ENCODE measurements at places on chromosomes 11 and 22. TPM values are rescaled to one million over a fixed set of nuclear protein-coding genes. Genes with fewer than 3 reads are reported as not detected.

GRCh38 chr11:35802221-35802620 lies 139.6 kb downstream of the TRIM44 start:
- DNase-seq, result no peak

- no peak for DNase-seq
Observed at GRCh38 chr22:43881091-43882061, 10.4 kb downstream of the PNPLA5 start.

DNA sequence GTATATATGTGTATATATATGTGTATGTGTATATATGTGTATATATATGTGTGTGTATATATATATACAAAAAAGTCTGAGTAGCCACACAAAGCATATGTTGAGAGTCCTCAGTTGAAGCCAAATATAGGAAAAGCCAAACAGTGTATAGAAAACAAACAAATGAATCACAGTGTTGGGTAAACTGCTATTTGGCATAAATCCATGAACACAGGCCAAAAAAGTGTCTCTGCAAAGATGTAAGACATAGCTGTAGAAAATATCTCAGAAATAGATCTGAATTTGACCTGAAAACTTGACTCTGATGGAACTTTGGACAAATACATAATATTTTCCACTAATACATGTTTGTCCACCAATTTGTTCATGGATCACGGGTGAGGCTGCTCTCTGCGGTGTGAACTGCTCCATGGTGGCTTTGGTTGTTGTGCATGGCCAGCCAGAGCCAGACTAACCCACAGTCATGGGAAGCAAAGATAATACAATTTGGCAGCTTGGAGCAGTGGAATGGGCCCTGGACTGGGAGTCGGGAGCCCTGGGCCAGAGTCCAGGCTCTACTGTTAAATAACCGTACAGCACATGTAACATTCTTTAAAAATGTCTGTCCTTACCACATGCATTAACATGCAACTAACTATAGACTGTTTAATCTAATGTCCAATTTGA lies 76.9 kb upstream of the EED start:
- DNase-seq, result no peak

- DNase-seq, result peak; percentile 28
Observed at GRCh38 chr22:44671742-44672141, 30.3 kb upstream of the PRR5 start.

GRCh38 chr22:50731811-50732624 lies 6.0 kb upstream of the ACR start:
- no peak for DNase-seq

DNA sequence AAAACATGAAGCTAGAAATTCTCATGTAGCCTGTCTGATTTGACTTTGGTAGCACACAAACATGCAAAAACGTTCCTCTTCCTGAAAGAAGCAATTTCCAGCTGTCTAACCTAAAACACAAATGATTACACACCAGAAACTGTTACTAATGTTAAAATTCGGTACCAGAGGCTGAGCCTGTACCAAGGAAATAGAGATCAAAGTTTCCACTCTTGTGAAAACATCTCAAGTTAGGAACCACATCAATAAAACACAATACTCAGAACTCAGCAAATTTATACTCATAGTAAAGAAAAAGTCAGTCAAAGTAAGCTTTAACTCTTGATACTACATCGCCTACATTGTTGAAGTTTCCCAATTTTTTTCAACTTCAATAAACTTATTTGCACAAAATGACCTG lies 107.8 kb downstream of the FCHSD2 start:
- DNase-seq, result no peak

The PLAAT2 gene
- total RNA-seq, result not detected
